Omental fat pad (tissue), 4 donors: ENCODE measurements at places on chromosomes 7 and 10. TPM values are rescaled to one million over a fixed set of nuclear protein-coding genes. Genes with fewer than 3 reads are reported as not detected.
A peak's percentile ranks its signal among the peaks of the same experiment; 100 is the strongest.

- DNase-seq, result no peak
These were observed 46.1 kb downstream of the KLF6 start for GRCh38 chr10:3738855-3739350.

- DNase-seq, result no peak
These were observed 19.6 kb downstream of the SGMS1 start for GRCh38 chr10:50604049-50604640.

- no peak for DNase-seq
These were observed 176.0 kb downstream of the KMT2E start for GRCh38 chr7:105189859-105190492.

GRCh38 chr10:124196659-124197058 lies 103.3 kb upstream of the CHST15 start:
- DNase-seq, result no peak

DNA sequence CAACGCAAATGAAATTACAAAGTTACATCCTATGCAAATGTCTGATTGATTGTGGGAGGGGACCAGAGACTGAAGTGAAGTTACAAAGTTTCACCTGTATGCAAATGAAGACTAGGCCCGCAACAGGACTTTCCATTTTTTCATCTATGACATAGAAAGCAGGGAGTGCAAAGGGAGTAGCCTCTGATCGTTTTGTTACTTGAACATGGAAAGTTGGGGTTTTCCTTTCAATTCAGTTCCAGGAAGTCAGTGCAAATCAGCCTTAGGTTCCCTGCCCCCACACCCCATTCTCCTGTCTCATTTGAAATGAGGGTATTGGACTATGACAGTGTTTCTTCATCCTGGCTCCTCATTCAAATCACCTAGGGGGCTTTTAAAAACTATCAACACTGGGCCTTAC lies 96.9 kb upstream of the HABP2 start:
- no peak for DNase-seq

- DNase-seq, result no peak
These were observed 207.5 kb downstream of the ARHGAP12 start for GRCh38 chr10:31721096-31721495.

DNA sequence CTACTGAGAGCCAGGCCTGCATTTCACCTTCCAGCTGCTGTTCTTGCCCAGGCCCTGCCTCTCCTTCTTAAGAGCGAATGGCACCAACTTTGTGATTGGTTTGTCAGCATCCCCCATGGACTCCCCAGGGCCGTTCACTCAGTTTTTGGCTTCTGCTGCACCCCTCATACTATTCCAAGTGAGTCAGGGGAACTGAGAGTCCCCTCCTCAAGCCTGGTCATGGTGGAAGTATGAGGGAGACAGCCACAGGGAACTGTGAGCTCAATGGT lies 62.4 kb upstream of the ANTXRL start:
- DNase-seq, result no peak

GRCh38 chr7:158054611-158055010 lies 533.0 kb downstream of the PTPRN2 start:
- DNase-seq, result no peak

- DNase-seq, result no peak
These were observed 4.9 kb downstream of the IFIT1B start for GRCh38 chr10:89382757-89383156.

- no peak for DNase-seq
These were observed 257.3 kb downstream of the TRIL start for GRCh38 chr7:28700790-28701203.

- no peak for DNase-seq
These were observed 20.8 kb upstream of the NMT2 start for GRCh38 chr10:15189133-15189885.

DNA sequence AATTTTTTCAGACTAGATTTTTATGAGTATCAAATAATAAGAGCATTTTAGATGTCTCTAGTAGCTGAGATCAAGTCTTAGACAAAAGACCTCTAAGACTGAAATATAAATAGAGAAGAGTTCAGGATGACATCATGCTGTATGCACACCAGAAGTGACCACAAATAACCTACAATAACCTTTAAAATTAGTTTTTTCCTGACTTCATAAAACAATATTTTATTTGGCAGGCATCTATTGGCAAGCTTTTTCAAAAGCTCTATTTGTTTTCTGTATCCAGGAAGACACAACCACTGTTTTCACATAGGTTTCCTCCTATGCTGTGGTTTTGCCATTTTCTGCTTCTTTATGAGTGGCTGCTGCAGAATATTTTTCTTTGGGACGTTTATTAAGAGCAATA lies 359.1 kb downstream of the CRPPA start:
- DNase-seq, result no peak

DNA sequence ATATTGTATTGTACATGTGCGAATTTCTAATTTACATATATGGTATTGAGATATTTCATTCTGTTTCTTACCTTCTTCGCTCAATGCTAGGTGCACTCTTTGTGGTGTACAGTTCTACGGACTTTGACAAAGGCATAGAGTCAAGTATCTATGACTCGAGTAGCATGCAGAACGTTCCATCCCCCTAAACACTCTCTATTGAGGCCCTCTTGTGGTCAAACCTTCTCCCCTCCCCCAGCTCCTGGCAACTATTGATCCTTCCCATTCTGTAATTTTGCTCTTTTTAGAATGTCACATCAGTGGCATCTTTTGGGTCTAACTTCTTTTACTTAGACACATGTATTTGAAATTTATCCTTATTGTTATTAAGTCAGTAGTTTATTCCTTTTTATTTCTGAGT lies 30.7 kb upstream of the GDF10 start:
- no peak for DNase-seq

DNA sequence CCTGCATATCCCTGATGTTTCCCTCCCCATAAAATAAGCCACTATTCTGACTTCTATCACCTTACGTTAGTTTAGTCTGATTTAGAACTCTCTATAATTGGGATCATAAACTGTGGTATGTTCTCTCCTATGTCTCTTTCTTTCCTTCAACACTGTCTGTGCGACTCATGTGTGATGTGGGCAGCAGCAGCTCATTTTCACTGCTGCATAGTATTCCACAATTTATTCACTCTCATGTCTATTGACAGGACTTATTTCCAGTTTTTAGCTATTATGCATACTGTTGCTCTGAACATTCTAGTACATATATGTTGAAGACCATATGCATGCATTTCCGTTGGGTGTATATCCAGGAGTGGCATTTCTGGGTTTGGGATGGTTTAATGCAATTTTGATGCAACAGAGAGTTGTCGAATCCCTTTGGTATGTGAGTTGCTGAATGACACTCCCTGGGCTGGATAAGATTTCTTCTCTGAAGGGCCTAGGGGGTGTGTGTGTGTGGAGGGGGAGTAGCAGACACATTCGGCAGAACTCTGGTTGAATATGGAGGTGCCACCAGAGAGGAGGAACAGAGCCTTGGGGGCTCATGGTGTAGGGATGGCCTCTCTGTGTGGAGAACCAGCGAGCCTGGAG lies 87.8 kb upstream of the PCBD1 start:
- DNase-seq, result no peak

DNA sequence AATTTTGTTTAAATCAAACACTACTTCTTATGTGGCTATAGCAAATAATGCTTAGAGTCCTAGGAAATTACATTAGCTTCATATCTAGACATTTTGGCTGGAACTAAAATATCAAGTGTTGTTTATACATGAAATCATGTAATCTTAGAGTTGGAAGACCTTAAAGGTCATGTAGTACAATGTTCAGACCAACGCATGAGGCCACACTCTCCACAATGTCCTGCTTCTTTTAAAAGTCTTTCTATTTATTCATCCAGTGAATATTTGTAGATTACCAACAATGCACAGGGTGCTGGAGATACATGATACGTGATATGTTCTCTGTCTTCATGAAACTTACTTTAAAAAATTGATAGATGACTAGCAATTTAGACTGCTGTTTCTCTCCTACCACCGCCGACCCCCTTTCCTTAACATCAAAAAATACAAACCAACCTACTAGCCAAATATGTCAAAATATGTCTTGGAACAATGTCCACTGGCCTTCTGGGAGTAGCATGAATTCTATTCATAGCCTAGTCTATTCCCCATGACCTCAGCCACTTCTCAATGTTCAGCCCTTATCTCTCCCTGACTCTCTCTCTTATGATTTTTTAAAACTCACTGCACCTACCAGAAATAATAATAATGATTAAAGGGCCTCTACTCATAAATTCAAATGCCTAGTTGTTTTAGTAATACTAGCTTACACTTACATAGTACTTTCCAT lies 59.5 kb upstream of the CAV2 start:
- no peak for DNase-seq

GRCh38 chr10:28533571-28534304 lies 820 bp downstream of the WAC start:
- peak; percentile 49 for DNase-seq

DNA sequence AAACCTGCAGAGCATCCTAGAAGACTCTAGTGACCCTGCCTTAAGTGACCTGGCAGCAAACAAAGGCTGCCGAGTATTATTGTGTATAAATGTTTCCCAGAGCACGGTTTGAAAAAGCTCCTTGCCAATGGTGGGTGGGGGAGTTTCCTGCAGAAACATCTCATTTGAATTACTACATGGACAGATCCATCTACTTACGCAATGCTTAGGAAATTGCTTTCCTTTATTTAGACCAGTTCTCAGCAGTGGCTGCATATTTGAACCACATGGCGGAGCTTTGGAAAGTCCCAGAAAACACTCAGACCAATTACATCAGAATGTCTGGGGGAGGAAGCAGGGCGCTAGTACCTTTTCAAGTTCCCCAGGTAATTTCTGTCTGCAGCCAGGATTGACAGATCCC lies 560.9 kb downstream of the SDK1 start:
- no peak for DNase-seq

DNA sequence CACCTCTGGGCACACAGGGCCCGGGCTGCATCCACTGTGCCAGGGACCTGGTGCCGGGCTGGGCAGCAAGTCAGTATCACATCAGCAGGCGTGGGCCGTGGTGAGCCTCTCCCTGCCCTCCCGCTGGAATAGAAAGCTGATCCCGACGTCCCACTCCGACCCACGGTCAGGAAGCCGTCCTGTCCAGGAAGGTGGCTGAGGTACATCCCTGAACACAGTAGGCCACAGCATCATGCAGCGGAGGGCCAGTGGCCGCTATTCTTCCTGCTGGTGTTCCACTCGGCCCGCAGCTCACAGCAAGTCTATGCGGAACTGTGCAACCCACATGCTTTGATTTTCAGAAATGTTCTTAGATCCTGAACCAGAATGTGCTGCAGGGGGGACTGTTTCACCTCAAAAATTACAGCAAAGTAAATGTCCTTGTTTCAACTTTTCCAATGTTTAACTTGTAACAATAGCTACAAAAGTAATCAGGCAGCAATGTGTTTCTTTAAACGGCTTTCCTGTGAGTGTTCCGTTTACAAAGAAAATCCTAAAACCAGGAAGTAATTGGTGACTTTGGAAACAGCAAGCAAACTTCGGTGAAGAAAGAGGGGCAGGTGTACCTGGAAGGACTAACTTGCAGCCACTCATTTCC lies 676 bp upstream of the GPR146 start:
- DNase-seq, result no peak

DNA sequence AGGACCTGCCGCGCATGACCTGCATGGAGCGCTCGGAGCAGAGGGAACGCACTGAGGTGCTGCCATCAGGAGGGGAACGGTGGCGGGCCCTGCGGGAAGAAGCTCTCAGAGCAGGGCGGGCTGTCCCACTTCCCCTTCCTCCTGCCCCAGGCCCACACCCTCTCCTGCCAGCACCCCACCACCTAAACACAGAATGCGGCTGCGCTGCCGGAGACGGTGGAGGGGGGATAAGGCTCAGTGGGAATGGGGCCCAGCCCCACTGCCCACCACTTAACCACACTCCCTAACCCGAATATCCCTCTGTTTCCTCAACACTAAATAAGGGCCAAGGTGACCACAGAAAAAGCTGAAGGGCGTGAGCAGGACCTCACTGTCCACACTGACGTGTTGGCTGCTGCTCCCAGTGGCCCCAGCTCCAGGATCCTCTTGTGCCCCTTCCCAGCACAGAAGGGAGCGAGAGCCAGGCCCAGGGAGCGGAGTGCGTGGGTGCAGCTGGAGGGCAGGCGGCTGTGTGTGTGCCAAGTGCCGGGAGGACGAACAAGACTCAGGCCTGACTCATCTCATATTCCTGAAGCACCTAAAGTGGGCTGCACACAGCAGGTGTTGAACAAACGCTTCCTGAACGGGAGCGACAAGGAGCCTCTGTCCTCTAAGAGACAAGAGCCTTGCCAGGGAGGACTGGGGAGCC lies 116.8 kb downstream of the MAD1L1 start:
- DNase-seq, result no peak

DNA sequence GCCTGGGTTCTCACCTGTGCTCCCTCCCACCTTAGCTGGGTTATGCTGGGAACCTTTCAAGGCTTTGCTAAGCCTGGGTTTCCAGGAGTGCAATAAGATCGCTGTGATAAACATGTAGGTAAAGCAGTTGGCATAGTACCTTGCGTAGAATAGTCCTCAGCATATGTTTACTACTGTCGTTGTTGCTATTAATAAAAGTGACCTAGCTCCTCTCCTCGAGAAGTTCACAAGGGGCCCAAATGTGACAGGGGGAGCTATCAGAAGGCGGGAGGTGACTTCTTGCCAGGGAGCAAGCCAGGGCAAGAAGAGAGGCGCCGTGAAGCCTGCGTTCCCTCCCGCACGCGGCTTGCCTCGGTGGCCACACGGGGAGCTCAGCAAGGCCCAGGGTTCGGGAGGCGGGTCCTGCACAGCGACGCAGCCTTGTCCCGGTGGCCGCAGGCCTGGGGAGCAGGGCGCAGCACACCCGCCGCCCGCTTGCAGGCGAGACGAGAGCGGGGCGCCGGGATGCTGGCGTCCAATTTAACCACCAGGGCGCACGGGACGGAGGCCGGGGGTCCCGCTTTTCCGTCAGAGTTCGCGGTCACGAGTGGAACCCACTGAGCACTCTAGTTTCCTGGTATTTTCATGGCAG lies 106.2 kb downstream of the SNX10 start:
- no peak for DNase-seq

DNA sequence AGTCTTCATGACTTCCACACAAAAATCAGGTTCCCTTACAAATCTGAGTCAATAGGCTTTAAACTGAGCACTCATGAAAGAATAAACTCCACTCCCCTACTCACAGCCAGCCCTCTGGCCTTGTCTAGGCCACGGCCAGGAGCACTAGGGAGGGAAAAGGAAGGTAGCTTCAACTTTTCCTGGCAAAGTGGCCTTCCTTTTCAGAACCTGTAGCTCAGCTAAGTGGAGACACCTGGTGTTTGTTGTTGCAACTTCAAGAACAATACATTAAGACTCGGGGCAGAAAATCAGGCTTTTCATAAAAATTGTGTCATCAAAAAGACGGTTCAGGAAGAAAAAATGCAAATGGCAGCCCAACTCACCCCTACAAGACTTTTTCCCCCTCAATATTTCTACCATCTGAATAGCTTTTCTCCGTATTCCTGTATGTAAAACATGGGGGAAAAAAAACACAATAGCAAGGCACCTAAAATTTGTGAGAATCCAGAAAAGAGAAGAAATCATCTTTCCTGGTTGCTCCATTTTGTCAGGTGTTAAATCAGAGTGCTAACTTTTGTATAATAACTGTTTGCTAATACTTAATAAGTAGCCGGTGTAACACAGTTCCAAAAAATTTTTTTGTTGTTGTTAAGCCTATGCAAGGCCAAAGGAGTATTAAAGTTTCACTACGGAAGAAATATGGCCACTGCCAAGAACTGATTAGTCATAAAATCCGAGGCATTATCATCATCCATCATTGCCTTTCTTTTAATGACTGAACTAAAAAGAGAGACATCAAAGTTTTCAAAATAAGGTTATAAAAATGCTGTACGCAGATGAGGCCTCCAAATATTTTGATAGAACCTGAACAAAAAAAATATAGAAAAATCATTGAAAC lies 66.2 kb upstream of the ARID5B start:
- DNase-seq, result no peak

STEAP2 gene
- total RNA-seq, result 10.9 TPM

HHEX gene
- 20.0 TPM for total RNA-seq

SLC29A4 gene
- 16.4 TPM for total RNA-seq

TMEM236 gene
- total RNA-seq, result 4.1 TPM

OPN4 gene
- not detected for total RNA-seq

PKD2L1 gene
- not detected for total RNA-seq

PDE1C gene
- total RNA-seq, result 3.4 TPM
